ENCODE measurements at places on chromosomes 6 and 20.

GRCh38 chr6:129959358-129959930 is 58.9 kb upstream of the L3MBTL3 start:
- no peak for DNase-seq

- DNase-seq: no peak
These were observed 586 bp upstream of the ALDH5A1 start for GRCh38 chr6:24493945-24494820.

GRCh38 chr6:18432619-18433018 is 45.5 kb downstream of the RNF144B start:
- no peak for DNase-seq

DNA sequence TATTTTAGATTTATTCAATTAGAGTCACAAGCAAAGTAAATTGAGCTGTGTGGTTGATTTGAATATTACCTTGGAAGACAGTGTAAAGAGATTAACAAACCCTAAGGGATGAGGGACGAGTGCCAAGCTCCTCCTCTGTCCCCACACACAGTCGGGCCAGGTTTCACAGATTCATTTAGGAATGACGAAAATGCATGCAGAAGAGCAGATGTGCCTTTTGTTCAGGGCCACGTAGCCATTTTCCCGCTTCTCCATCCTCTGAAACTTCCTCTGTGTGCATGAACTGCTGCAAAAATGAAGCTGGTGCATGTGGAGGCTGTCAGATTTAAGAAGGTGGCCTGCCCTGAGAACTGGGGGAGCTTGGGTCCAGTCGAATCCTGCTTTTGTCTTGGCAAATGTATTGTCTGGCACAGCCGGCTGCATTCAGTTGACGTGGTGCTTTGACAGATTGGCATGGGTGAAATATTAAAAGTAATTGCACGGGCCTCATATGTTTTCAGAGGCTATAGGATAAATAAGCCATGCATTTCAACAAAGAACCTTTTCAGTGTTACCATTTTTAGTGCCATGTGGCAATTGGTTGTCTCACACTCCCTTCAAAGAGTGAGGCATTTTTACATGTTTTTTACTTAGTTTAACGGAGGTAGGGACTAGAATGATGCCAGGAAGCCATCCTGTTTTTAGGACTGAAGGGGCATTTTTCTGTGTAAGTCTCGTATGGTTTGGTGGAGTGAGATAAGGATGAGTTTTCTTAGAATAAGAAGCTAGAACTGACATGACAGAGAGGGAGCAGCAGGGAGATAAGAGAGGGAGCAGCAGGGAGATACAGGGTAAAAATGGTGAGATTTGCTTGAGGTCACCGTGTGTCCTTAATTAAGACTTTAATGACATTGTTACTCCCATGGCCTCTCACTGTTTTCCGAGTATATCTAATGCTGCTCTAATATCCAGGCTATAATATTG is 361.1 kb downstream of the NRN1 start:
- no peak for DNase-seq

DNA sequence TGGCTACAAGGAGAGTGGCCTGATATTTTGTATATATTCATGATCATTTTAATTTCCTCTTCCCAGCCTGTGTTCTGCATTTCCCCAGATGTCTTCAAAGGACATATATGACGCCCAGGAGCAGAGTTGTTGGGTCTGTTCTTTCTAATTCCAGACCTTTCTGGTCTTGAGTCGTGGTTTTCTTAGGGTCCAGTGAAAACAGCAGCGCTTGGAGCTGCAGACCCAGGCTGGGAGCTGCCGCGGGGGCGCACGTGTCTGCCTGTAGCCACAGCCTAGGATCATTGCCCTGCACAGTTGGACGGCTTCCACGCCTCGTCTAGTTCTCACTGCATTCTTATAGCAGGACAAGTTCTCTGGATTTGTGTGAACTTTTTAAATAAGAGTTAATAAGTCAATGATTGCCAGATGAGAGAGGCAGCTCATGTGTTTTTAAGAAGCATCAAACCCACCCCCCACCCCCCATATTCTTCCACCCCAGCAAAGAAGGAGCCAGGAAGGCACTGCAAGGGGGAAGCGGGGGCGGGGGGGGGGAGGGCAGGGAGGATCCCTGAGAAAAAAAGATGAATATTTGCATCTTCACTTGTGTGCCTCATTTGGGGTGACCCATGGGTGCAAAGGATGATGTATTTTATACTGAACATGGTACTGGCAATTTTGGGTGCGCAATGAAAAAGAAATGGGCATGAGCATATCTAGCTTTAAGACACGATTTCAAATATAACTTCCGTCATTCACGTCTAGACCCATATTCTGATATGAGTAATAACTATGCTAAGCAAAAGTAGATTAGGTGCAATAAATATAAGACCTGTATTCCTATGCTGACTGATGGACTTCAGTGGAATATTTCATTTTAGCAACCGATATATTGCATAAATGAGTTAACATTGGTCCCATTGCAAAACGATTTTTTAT is 160.0 kb downstream of the TBXT start:
- no peak for DNase-seq

GRCh38 chr6:118867181-118867580 is 26.8 kb upstream of the ASF1A start:
- no peak for DNase-seq

GRCh38 chr6:45486736-45487135 is 109.0 kb upstream of the SUPT3H start:
- DNase-seq: no peak

DNA sequence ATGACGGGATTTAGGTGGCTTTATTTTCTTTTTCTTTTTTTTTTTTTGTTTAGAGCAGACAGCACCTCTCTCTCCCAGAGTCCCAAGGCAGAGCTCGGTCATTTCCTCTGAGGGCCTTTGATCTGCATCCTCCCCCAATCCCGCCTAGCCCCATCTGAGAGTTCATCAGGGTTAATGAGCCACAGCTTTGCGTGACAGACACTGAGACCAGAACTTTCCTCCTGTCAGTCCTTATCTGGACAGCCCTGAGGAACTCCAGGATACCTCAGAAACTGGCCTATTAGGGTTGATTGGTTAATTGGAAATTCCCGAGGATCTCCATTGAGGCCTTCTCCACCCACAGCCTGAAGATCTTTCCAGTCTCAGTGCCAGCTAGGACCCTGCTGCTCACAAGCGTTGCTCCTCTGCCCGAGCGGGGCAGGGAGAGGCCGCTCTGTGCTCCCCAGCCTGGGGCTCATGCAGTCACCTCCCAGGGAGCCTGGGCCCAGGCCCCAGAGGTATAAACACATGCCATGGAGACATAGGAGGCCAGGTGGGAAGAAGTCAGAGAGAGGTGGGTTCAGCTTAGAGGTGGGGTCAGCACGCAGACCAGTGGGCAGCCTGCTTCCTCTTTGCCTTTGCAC is 1.4 kb upstream of the LRRN4 start:
- DNase-seq: no peak

GRCh38 chr6:55818482-55818881 is 56.9 kb downstream of the BMP5 start:
- no peak for DNase-seq

GRCh38 chr20:59804871-59805665 is 128.4 kb downstream of the SYCP2 start:
- DNase-seq: no peak

DNA sequence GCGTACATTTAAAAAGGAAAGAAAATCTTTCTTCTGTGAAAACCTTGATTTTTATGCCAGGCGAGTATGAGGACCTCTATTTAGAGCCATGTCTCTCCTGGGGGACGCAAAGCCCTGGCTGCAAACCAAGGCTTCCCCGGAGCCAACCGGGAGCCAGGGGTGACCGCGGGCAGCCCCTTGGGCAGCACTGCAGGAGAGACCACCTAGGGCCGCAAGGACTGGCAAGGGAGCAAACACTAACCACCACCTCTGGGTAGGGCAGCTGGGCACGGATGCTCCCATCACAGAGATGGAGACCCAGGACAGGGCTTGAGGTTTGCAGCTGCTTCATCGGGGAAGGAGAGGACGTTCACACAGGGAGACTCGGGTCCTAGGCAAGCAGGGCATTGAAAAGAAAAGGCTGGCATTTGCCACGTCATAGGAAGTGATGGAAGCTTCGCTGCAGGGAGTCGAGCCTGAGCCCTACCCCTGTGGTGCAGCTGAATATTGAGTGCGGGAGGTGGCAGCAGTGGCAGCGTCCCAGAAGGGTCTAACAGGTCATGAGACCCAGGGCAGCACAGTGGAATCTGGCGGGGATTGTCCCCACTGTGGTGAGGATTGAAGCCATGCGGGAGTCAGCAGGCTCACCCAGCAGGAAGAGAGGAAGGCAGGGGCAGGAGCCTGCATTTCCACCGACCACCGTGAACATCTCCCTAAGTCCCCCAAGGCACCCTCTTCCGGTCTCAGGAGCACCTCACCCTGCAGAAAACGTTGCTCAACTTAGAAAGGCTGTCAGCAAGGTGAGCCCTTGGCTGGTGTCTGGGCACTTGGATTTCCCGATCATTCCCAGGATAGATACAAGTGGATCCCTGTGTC is 156.2 kb upstream of the CST7 start:
- DNase-seq: no peak

DNA sequence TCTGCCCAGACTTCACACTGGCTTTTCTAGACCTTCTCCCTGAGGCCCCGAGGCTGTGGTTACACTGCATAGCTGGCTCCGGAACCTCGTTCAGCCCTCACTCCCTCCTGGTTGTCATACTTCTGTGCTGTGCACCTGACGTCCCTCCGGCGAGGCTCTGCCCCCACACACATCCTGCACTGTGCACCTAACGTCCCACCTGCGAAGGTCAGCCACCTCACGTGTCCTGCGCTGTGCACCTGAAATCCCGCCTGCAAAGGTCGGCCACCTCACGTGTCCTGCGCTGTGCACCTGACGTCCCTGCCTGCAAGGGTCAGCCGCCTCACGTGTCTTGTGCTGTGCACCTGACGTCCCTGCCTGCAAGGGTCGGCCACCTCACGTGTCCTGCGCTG is 111.0 kb upstream of the FRMD1 start:
- no peak for DNase-seq

GRCh38 chr6:100382031-100382430 is 82.7 kb downstream of the SIM1 start:
- no peak for DNase-seq

DNA sequence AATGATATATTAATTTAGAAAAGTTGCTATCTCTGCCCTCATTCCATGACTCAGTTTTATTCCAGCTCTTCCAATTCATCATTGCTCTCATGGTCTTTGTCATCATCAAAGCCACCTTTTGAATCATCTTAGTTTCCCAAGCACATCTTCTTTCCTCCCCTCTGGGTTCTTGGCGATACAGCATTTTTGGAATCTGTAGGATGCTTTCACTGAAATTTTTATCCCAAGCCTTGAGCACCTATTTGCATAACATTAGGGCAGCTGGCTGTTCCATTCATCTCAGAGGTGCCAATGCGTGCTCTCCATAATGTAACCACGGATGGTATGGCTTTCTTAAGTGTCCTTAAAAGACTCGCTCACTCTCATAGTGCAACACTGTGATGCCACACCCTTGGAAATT is 100.4 kb downstream of the SNX5 start:
- DNase-seq: no peak

DNA sequence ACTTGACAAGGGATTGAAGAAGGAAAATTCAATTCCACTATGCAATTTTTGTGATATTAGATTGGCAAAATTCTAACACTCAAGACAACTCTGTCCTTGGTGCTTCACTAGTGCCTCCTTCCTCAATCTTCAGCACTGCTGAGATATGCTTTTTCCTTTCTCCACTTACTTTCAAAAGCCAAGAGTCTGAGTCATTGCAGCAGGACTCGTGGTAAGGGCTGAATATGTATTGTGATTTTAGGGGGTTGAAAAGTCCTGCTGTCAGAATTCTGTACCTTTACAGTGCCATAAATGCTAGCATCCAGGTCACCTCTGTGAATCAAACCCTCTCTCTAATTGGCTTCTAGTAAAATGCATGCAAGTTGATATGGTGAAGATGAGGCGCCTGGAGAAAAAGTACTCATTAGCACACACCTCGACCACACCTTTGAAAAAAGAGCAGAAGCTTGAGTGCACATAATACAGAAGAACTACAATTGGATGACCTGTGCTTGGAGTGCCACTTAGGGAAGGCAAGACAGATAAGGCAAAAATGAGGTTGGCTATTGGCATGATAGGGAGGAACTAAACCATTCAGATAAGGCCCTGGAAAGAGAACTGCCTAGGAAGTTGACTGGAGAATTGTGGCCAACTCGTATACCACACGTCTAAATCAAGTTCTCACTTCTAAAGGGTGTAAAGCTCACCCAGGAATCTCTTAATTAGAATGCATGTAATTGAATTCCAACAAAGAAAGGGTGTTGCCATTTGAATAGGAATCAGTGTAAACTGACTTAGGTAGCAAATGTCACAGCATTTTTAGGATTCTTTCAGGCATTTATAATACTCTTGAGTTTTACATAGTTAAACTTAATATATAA is 43.6 kb upstream of the FAM83B start:
- no peak for DNase-seq
